ENCODE measurements at places on chromosomes 6 and 20.

- no peak for DNase-seq
Measured at GRCh38 chr6:142167071-142167470, 20.0 kb downstream of the VTA1 start.

DNA sequence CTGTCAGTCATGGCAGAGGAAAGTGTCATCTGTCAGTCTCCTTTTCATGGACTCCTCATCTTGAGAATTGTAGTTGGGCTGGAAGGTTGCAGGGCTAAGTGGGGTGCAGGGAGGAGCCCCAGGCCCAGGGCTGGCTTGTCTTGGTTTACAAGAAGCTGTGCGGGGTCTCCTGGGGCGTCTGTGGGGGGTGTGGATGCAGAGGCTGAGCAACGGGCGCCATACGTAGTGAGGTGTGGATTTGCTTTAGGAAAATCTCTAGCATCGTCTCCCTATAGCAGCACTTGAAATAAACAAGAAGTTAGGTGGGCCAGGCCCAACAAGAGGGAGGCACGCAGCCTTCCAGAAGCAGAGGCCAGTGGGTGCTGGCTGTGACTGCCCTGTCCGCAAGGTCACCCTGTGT is 1.8 kb upstream of the SLC17A9 start:
- DNase-seq, result no peak

GRCh38 chr20:31869942-31870725 is at the start of the genes DUSP15 and TTLL9:
DUSP15 (minus strand) TSS chr20:31870527; CDS start chr20:31870337, 190 bp downstream.
TTLL9 (plus strand) TSS chr20:31870634; CDS start chr20:31871127, 493 bp downstream.
- DNase-seq, result no peak

DNA sequence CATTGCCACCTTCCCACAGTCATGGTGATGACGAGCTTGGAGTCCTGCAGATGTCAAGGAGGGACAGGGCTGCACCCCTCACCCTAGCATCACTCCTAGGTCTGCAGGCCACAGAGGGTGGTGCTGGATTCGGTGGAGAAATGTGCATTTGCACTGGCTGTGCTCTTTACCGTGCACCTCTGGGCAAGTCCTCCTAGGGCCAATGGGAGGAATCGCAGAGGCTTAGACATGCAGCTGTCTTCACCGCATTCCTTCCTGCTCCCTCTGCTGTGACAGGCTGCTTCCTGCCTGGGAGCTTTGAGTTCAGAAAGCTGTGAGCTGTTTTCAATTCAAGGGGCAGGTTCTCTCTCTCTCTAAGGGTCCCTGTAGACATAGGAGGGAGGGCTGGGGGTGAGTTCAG is 85.1 kb downstream of the EDN3 start:
- no peak for DNase-seq

- DNase-seq, result no peak
Measured at GRCh38 chr6:154995254-154996015, at the start of gene TIAM2. TIAM2 (plus strand) TSS chr6:154995315; CDS start chr6:155129224, 133,909 bp downstream.

DNA sequence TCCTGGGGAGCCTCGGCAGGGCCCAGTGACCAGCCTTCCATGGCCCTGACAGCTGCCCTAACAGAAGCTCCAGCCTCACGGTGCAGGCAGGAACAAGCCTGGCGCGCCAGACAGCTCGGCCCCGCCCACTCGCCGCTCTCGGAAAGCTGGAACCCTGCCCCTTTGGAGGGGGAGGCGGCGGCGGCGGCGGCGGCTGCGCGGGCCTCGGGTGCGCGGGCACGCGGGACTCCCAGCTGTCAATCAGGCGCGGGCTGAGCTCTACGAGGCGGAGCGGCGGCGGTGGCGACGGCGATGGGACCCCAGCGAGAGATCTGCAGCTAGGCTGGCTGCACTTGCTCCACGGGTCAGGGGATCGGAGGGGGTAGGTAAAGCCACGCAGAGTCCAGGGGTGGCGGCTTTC is at the start of gene NRSN1:
Gene NRSN1 (plus strand): TSS at position 236 of the 400 bp plus-strand sequence. CDS start 8,113 bp downstream, outside the sequence.
- DNase-seq, result no peak

DNA sequence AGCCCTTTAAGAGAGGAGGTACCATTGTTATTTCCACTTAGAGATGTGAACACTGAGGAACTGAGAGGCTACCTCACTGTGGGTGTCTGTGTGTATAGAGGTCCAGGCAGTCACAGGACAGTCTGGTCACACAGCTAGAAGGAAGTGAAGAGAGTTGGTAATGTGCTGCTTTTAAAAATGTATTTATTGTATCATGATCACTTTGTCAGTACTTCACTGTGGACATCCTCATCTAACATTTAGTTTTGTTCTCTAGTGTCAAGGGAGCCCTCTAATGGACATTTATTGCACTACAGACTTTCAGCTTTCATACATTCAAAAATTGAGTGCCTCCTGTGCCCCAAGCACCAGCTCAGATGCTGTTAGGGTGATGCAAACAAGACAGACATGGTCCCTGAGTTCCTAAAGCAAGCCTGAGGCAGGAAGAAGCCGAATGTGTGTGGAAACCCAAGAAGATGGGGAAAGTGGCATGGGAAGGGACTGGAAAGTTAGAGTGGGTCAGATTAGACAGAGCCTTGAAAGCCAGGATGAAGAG is 123.0 kb downstream of the SLC16A10 start:
- DNase-seq, result no peak

GRCh38 chr6:132907231-132907630 is 92.9 kb downstream of the RPS12 start:
- DNase-seq, result no peak

DNA sequence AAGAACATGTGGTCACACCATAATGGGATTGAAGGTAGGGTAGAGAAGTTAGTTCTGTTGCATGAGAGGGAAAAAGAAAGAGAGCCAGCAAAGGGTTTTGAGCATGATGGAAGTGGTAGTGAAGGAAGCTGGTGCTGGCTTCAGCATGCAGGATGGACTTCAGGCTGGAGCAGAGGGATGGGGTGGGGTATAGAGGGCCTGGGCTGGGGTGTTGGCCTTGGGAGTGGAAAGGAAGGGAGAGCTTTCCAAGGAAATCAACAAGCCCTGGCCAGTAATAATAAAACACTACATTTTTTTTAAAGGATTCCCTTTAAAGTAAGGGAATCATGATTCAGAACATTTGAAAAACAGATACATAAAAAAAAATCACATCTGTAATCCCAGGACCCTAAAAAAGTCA is 61.2 kb downstream of the LAMA4 start:
- no peak for DNase-seq

GRCh38 chr20:9520086-9520485 is 5.7 kb downstream of the LAMP5 start:
- no peak for DNase-seq

GRCh38 chr6:16519265-16520242 is 241.7 kb downstream of the ATXN1 start:
- DNase-seq, result no peak

DNA sequence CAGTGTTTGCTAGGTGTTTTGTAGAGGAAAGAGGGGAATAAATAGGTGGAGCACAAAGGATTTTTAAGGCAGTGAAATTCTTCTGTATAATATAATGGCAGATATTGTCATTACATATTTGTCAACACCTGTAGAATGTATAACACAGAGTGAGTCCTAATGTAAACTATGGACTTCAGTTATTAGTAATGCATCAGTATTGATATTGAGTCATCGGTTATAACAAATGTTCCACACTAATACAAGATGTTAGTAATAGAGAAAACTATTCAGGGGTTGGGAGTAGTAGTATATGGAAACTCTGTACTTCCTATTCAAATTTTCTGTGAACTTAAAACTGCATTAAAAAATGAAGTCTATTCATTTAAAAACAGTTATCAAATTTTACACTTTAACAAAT is 299.2 kb downstream of the UBE3D start:
- DNase-seq, result no peak

- no peak for DNase-seq
Measured at GRCh38 chr6:49541936-49542335, 8.5 kb upstream of the C6orf141 start.

DNA sequence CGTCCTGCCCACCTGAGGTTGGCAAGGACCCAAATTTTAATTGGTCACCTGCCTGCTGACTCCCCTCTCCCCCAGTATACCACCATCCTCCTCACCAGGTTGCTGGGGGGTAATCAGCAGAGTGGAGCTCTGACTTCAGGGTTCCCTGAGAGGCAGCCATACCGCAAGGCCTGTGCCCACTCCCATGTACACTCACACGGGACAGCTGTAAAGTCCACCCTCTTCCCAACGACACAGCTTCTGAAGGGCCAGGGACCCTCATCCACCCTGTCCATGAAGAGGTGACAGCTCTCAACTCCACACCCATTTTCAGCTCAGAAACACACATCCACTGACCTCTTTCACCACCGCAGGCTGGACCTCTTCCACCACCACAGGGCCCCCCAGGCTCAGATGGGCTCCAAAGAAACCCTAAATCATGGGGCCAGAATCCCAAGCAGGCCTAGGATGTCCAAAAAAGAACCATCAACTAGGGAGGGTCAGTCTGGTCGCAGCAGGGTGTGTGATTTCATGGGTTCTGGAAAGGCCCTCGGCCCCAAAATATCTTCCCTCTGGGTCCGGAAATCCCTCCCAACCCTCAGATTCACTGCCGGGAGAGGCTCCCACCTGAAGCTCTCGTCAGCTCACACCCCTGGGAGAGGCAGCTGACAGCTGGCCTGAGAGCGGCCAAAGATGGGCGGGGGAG is 30.0 kb downstream of the TFEB start:
- no peak for DNase-seq

DNA sequence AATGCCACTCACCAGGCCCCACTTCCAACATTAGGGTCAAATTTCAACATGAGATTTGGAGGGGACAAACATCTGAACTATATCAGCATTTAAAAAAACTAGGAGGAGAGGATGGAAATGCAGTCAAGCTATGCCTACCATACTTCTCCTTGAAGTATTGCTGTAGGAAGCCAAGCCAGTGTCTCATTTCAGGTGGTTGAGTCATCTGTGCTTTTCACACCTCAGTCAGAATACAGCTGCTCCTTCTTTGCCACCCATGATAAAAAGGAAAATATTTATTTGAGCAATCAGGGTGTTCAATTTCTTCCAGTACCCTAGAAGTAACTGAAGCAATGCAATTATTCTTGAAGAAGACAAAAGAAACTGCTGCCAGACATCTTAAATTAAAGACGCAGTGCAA is 47.0 kb upstream of the EEF1E1 start:
- DNase-seq, result no peak

DNA sequence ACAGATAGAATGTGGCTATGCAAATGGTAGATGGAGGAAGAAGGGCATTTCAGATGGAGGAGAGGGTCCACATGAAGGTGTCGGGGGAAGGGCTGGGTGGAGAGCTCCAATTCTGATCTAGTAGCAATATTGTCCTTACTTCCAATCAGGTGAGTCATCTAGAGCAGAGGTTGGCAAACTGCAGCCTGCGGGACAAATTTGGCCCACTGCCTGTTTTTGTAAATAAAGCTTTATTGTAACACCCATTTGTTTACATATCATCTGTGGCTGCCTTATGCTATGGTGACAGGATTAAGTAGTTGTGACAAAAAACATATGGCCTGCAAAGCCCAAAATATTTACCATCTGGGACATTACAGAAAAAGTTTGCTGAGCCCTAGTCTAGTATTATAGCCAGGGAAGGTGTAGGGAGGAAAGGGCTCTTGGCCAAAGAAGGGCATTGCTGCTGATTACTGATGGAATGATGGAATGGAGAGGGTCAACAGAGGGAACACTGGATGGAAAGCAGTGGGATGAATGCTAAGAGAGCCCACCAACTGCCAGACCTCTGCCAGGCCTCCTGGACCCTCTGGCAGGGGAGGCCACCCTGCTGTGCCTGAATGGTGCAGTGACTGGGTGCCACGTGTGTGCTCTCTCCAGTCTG is 79.8 kb downstream of the SLC22A23 start:
- DNase-seq, result no peak

DNA sequence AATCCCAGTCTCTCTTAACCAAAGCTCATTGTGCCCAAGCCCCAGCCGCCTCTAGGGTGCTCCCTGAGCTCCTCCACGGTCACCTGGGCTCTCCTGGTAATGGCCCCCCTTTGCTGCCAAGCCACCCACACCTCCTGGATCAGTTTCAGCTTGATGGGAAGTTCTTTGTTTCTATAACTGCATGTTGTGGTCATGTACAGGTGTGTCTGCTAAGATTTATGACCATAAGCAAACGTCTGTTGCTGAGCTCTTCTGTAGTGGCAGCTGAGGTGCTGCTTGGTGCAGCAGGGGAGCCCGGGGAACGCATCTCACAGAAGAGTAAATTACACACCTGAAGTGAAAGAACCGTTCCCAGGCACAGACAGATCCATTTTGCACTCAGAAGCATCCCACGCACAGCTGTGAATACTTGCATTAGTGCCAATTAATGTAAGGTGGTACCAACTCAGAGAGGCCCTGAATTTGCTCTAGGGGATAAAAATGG is 194.6 kb upstream of the ARID1B start:
- DNase-seq, result no peak

- no peak for DNase-seq
Measured at GRCh38 chr6:130420911-130421310, 55.1 kb downstream of the TMEM200A start.

DNA sequence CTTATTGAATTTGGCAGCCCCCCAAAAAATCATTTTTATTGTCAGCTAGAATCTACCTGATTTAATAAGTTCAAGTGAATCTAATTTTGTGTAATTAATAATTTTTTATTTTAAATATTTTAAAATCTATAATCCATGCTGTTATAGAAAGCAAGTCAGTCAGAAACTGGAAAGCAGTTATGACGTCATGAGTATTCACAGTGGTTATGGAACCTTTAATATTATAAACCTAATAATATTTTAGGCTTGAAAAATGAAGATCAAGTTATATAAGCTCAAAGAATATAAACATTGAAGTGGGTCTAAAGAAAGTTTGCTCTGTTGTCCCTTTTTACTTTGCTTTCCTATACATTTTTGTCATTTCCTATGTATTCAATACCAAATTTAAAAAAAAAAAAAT is 1075.1 kb upstream of the EPHA7 start:
- DNase-seq, result no peak

DNA sequence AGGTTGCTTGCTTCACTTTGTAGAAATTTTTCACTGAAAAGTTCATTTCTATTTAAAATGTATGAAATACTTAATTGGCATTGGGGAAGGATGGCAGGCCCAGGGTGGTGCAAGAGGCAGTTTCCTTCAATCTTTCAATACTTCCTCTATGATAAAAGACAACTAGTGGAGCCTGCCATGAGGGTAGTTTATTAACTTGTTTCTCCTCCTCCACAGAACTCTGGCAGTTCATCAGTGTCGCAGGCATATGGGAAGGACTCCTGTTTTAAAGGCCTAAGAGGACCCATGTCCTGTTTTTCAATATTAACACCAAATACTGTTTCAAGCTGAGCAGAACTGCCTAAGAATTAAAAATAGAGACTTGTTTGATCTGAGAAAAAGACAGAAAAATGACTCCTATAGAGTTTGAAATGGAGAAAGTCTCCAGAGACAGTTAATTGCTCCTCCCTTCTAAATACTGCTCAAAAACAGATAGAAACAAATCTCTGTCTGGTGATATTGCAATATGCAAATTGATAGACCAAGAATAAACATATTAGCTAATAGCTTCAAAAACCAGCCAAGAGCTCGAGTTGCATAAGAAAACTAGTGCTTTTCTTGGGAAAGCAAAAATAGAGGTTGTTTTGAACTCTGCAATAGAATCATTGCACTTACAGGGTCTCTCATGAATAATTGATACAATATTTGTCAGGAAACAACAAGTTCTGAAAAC is 665.7 kb upstream of the SLC35B3 start:
- no peak for DNase-seq

GRCh38 chr6:136415351-136416007 is 125.8 kb upstream of the BCLAF1 start:
- no peak for DNase-seq
